T-helper 9 cell (primary cell): ENCODE measurements at places on chromosomes 1 and 21.
A peak's percentile ranks its signal among the peaks of the same experiment; 100 is the strongest.

DNA sequence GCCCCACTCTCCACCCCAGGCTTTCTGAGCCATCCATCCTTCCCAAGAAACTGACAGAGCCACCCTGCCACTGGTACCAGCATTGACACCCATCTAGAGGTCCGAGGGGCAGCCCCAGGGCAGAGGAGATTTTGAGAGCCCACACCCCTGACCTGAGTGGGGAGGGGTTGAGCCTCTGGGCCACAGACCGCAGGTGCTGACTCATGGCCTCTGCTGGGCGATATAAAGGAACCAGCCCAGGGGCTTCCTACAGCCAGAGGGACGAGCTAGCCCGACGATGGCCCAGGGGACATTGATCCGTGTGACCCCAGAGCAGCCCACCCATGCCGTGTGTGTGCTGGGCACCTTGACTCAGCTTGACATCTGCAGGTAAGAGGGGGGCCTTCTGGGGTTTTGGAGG is at the start of gene PADI4:
Gene PADI4 (plus strand): TSS at position 252 of the 400 bp plus-strand sequence. CDS start 26 bp downstream, at position 278.
- DNase-seq, result no peak

DNA sequence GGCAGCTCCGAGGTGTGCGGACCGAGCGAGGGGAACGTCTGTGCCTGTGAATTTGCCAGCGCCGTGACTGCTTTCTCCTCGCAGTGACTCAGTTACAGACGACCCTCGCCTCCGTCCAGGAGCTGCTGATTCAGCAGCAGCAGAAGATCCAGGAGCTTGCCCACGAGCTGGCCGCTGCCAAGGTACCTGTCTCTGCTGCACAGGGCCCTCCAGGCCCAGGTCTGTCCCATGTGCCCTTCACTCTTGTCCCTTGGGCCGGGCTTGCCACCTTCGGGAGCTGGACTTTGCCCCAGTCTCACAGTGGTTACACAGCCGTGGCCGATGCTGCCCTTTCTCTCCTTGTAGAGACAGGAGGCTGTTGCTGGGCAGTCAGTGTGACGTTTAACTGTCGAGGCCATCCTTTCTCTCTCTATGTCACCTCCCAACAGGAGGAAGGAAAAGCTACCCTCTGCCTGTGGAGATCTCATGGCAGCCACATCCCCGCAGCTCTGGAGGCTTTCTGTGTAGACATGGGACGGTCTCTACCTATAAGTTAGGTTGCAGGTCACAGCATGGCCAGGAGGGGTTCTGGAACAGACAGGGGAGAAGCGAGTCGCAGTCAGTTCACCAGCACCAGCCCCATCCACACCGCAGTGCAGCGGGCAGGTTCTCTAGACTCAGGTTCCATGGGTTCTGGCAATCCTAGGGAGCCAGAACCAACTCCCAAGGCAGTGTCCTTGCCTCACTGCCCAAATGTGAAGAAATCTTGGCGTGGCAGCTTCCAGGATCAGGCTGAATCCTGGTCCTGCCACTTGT is 149.7 kb downstream of the PEX14 start:
- DNase-seq, result no peak

- no peak for DNase-seq
These were observed 40.4 kb downstream of the RNF187 start for GRCh38 chr1:228527596-228527995.

DNA sequence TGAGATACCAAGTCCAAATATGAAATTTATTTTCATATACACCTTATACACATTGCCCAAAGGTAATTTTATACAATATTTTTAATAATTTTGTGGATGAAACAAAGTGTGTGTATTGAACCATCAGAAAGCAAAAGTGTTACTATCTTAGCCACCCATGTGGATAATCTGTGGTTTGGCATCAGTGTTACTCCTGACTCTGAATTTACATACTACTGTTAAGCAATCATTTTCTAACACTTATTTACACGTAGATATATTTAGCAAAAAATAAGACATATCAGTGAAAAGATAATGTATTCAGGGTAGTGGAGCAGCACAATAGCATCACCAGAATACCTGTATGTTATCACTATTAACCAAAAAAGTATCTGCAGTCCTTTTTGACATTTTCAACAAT is 23.8 kb downstream of the DENND2D start:
- no peak for DNase-seq

- DNase-seq, result no peak
These were observed 689.9 kb downstream of the MATN1 start for GRCh38 chr1:30033256-30034104.

GRCh38 chr1:112472142-112472541 is 36.6 kb upstream of the WNT2B start:
- no peak for DNase-seq

DNA sequence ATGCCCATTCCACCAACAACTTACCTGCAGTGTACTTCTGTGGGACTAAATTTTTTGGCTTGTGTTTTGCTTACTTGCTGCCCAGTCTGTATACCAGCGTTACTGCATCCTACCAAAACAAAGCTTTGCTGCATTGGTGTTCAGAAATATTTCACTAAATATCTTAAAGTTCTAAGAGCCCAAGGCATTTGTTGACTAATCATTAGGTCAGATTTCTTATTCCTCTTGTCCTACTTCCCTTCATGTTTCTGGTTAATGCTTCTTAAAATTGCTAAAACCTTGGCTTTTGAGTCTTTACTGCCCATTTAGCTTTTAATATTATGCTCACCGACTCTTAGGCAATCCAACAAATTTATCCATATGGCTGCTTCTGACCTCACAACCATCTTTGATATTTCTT is 161.8 kb downstream of the DPYD start:
- DNase-seq, result no peak

GRCh38 chr21:33824156-33824941 is 91.3 kb downstream of the ATP5PO start:
- DNase-seq, result no peak

DNA sequence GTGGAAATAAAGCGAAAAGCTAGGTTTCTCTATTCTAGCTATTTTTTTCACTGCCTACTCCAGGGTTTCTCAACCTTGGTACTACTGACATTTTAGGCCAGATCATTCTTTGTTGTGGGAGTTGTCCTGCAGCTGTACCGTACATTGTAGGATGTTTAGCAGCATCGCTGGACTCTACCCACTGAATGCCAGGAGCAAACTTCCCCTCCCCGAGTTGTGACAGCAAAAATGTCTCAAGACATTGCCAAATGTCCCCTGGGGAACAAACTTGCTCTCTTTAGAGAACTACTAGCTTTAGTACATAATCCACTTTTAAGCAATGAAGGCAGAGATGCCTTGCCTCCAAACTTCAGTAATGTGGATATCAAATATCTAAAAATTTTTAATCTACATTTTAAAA is 122.8 kb downstream of the PLPPR5 start:
- no peak for DNase-seq

- DNase-seq, result no peak
These were observed 158.9 kb upstream of the COL11A1 start for GRCh38 chr1:103267266-103267665.

- DNase-seq, result no peak
These were observed 94.7 kb downstream of the NTMT2 start for GRCh38 chr1:170240409-170240808.

GRCh38 chr1:228354390-228355320 is 52.0 kb downstream of the TRIM11 start:
- DNase-seq, result no peak

GRCh38 chr1:56477164-56478111 is 101.9 kb downstream of the PLPP3 start:
- no peak for DNase-seq

- DNase-seq, result no peak
These were observed 11.6 kb upstream of the FAM20B start for GRCh38 chr1:179014123-179014522.

- no peak for DNase-seq
These were observed 433.1 kb downstream of the CAMTA1 start for GRCh38 chr1:7218210-7218832.

DNA sequence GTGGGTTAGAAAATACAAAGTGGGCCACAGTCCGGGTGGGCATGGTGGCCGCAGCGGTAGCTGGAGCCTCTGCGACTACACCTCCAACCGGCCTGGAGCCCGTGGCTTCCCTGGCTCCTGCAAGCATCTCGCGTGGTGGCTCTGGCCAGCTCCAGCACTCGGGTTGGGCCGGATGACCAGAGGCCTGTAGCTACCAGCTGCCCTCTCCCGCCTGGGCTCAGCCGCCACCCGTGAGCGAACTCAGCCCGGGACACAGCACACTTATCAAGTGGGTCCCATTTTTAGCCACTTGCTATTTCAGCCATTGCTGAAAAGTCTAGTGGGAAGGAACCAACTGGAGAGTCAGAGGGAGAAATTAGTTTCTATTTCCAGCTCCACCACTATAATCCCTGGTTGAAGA is 107.7 kb upstream of the CACYBP start:
- no peak for DNase-seq

GRCh38 chr1:154753426-154753825 is 116.7 kb downstream of the KCNN3 start:
- DNase-seq, result no peak

DNA sequence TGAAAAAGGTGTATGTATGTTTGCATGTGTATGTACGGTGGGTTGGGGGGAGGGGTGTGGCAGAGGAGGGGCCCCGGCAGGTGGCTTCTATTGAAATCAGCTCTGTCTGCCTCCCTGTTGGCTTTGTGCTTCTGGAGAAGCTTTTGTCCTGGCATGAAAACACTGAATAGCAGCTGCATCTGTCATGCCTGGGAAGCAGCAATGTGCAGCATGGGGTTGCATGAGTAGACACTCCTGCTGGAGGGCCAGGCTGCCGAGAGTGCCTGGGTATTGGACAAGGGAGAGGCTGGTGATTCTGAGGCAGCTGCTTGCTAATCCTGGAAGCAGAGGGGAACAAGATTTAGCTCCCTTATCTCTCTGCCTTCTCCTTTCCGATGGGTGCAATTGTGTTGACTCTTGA is 20.5 kb downstream of the MAPKAPK2 start:
- DNase-seq, result no peak

DNA sequence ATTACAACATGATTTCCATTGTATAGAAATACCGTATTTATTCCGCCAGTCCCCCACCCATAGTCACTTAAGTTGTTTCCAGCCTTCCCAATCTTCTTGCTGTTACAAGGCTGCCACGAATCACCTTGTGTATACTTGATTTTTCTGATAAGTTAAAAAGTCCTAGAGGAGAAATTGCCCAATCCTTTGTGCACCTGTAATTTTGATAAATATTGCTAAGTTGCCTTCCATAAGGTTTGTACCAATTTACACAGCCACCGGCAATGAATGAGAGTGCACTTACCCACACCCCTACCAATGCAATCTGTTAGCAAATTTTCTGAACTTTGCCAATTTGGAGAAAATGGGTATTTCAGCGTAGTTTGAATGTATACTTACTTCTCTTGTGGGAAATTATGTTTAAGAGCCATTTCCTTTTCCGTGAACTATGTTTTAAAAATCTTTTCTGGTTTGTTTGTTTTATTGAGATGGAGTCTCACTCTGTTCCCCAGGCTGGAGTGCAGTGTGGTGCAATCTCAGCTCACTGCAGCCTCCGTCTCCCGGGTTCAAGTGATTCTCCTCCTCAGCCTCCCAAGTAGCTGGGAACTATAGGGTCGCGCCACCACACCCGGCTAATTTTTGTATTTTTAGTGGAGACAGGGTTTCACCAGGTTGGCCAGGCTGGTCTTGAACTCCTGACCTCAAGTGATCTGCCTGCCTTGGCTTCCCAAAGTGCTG is 87.4 kb downstream of the DHRS3 start:
- no peak for DNase-seq

GRCh38 chr1:9270290-9270883 is 22.3 kb upstream of the SPSB1 start:
- no peak for DNase-seq

- DNase-seq, result peak; percentile 36
These were observed 28.3 kb upstream of the A3GALT2 start for GRCh38 chr1:33349081-33349759.

- peak; percentile 35 for DNase-seq
These were observed 2.0 kb upstream of the PIP5K1A start for GRCh38 chr1:151196292-151196800.

DNA sequence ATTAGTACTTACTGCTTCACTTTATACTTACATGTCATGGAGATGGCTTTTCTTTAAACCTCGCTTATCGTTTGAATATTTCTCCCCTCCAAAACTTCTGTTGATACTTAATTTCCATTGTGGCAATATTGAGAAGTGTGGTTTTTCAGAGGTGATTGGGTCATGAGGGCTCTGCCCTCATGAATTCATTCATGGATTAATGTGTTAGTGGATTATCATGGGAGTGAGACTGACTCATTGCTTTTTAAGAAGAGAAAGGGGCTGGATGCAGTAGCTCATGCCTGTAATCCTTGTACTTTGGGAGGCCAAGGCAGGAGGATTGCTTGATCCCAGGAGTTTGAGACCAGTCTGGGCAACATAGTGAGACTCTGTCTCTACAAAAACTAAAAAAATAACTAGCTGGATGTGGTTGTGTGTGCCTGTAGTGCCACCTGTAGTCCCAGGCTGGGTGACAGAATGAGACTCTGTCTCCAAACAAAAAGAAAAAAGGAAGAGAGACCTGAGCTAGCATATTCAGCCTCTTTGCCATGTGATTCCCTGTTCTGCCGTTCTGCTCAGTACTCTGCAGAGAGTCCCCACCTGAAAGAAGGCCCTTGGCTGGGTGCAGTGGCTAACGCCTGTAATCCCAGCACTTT is 30.2 kb downstream of the RABGAP1L start:
- no peak for DNase-seq

DNA sequence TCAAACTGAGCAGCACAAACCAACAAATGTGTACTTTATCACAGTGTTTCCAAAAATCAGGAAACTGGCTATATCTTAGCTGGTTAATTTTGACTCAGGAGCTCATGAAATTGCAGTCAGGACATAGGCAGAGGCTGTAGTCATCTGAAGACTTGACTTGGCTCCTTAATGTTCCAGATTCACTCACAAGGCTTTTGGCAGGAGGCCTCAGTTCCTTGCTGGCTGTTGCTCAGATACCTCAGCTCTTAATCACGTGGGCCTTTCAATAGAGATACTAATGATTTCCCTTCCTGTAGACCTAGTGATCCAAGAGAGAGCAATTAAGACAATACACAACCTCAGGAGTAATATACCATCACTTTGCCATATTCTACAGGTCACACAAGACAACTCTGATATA is 537.7 kb downstream of the BRINP3 start:
- no peak for DNase-seq

- DNase-seq, result no peak
These were observed 13.6 kb downstream of the NUP210L start for GRCh38 chr1:154141240-154141639.

- DNase-seq, result peak; percentile 74
These were observed 94.7 kb downstream of the PPIAL4G start for GRCh38 chr1:148388260-148389026.

GRCh38 chr1:10451287-10451686 is 1.5 kb downstream of the CORT start:
- DNase-seq, result no peak

DNA sequence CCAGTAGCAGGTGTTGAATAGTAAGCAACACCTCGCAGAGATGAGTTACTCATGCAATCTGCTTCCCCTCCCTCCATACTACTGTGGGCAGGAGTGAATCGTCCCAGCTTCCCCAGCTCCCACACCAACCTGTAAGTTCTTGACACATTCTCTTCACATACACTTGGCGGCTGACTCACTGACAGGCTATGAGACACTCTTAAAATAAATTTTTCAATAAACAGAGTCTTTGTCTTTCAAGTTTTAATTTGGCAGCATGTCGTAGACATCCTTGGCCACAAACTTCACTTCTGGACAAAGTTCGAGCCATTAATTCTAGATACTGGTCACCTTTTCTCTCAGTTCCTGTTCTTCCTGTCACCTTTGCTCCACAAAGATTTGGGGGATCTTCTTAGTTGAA is 290.7 kb downstream of the TM2D1 start:
- DNase-seq, result no peak
